ENCODE measurements at places on chromosomes 7 and 10.
A peak's percentile ranks its signal among the peaks of the same experiment; 100 is the strongest.

DNA sequence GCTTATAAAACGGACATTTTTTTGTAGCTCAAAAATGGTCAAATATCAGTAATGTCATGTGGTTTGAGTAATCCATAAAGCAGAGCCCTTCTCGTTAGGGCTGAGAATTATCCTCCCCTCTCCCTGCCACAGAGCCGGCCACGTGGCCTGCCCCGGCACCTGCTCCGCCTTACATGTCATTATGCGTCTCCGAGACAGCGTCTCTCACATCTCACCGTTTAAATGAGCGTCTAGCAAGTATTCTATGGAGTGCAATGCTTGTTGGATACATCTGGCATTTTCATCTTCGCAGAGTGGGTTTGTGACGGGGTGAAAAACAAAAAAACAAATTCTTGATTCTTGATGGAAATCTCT is 86.1 kb downstream of the CUX1 start:
- no peak for DNase-seq

DNA sequence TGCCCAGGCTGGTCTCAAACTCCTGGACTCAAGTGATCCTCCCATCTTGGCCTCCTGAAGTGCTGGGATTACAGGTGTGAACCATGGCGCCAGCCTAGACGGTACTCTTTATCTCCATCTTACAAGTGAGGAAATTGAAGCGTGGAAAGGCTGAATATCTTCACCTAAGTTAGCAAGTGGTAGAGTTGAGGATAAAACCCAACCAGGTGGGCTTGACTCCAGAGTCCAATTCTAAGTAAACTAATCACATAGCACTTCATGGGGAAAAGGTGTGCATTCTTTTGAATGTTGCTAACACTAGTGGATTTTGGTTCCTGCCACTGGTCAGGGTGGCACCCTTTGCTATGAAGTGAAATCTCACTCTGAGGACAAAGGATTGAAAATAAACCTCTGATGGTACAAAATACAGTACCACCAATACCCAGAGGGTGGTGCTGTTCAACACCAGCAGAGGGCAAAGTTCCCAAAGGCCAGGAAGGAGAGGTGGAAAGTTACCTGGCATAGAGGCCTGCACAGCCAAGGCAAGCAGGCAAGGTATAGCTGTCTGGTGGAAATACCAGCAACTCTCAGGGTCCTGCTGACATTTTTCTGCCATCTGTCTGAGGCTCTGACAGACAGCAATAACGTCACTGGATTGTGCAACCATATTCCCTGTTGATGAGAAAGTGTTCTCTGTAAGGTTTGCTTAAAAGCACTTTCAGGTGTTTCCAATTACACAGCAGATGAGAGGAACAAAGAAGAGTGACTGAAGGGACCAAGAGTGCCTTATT is 17.6 kb downstream of the ZDHHC16 start:
- DNase-seq, result peak; percentile 10

DNA sequence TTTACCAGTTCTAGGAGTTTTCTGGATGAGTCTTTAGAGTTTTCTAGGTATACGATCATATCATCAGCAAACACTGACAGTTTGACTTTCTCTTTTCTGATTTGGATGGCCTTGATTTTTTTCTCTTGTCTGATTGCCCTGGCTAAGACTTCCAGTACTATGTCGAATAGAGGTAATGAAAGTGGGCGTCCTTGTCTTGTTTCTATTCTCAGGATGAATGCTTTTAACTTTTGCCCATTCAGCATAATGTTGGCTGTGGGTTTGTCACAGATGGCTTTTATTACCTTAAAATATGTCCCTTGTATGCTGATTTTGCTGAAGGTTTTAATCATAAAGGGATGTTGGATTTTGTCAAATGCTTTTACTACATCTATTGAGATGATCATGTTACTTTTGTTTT is 223.2 kb upstream of the COBL start:
- DNase-seq, result no peak

- DNase-seq, result no peak
Measured at GRCh38 chr10:30775779-30776591, 146.4 kb upstream of the LYZL2 start.

DNA sequence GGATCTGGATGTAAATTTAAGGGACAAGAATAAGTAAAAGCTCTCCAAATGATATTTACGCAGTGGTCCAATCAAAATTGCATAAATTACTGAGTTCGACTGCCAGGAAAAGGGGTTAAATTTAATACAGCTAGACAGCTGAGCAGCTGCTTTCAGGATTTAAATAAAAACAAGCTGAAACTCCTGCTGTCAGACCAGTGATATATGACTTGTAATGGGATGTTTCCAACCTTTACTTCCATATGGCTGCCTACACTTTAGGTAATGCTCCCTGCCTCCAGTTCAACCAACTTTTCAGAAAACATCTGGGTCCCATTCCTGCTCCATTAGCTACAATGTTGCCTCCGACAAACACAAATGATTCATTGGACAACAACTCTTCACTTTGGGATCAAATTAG is 326.3 kb upstream of the DGKB start:
- DNase-seq, result no peak

GRCh38 chr10:119438717-119439116 is 103.8 kb downstream of the RGS10 start:
- DNase-seq, result no peak

- no peak for DNase-seq
Measured at GRCh38 chr7:7294911-7295310, 112.6 kb downstream of the C1GALT1 start.

- no peak for DNase-seq
Measured at GRCh38 chr7:92761391-92762097, 74.8 kb downstream of the CDK6 start.

- DNase-seq, result no peak
Measured at GRCh38 chr10:18279173-18279572, 138.9 kb downstream of the CACNB2 start.

DNA sequence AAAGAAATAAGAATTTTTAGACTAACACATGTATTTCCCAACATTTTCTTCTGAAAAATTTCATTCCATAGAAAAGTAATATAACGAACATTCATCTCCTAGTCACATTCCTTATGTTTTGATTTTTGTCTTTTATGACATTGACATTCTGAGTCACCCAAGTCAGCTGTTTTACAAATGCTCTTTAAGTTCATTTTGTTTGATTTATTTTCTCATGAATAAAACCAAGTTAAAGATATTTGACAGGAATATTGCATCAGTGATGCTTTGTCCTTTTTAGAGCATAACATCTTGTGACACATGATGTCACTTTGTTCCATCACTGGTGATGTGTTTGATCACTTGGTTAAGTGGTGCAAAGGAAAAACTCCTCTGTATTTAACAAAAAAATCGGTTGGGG is 48.4 kb downstream of the HGF start:
- DNase-seq, result no peak

- DNase-seq, result no peak
Measured at GRCh38 chr10:66405566-66405965, 520.3 kb upstream of the LRRTM3 start.

DNA sequence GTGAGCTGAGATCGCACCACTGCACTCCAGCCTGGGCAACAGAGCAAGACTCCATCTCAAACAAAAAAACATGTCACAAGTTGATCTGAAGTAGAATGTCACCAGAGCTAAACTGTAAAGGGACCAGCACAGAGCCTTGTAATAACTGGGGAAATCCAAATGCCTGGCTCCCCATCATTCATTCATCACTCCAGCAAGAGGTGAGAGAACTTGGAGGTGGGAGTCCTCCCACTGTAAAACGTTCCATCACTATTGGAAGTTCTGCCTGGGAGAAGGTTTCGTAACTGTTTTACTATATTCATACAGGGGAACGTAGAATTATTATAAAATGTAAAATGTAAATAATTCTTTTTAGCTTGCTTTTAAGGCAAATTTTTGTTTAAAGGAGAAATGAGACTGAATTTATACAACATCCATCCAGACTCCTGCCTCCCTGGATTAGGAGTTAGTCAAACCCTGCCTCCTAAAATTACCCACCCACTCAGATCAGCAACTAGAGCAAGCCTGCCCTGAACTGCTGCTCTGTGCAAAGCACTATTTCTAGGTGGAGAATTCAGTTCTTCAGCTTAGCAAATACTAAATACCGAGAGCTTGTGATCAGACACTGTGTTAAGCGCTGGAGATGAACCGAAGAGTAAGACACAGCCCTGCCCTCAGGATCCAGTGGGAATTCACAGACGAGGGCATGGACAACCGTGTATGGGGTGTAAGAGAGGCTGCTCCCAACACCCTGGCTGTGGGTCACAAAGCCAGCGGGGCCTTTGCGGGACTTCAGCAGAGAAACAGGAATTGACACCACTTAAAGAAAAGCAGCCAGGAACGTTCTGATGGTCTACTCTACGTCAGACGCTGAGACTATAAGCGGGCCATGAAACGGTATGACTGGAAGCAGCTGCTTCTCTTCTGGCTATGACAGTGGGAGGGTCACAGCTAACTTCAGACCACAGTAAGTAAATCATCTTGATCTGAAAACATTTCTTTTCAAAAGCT is 208.3 kb downstream of the ZMYND11 start:
- no peak for DNase-seq

DNA sequence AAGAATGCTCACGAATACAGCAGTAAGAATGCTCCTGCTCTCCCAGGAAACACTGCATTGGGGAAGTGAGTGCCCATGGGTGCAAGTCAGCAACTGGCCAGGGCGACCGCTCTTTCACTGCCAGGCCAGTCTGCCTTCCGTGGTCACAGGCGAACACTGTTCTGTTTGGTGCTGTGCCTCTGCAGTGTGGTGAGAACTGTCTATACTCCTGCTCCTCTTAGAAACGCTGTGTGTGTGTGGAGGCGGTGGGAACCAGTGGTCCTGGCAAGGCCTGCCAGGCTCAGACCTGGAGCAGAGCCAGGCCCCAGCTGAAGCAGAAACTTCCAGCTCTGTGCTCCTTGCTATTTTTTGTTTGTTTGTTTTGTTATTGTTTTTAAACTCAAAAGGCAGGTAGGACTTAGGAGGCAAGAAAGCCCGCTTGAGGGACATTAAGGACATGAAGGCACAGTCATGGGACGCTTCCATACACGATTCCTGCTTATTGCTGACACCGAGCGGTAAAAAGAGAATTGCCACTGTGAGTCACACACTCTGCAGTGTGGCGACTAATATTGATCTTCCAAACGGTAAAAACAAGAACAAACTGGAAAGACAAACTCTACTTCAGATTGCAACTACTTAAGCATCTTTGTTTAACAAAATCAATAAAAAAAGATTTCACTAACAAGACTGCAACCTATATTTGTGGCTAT is 430.8 kb downstream of the DNAJB6 start:
- DNase-seq, result no peak

GRCh38 chr7:23268746-23269145 is 22.2 kb downstream of the GPNMB start:
- no peak for DNase-seq

DNA sequence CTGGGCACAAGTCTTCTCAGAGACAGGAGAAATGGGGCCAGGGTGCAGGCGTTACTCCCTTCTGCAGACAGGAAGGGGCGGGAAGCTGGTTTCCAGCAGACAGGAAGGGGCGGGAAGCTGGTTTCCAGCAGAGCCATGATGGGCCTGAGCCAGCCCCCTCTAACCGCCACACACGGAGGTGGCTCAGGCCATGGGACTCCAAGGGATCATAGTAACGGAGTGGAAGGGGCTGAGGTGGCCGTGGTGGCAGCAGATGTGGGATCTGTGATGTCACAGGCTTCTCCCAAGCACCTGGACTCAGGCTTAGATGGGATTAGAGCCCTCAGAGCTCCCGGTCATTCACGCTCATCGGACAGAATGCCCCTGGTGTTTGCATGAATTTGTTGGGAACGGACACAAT is 177.8 kb downstream of the USP6NL start:
- no peak for DNase-seq

DNA sequence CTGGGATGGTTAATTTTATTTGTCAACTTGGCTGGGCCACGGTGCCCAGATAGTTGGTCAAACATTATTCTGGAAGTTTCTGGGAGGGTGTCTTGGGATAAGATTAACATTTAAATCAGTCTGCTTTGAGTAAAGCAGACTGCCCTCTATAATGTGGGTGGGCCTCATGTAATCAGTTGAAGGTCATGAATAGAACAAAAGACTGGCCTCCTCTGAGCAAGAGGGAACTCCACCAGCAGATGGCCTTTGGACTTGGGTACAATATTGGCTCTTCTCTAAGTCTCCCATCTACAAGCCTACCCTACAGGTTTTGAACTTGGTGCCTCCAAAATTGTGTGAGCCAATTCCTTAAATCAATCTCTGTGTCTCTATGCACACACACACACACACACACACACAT is 61.8 kb downstream of the PLXNA4 start:
- DNase-seq, result no peak

DNA sequence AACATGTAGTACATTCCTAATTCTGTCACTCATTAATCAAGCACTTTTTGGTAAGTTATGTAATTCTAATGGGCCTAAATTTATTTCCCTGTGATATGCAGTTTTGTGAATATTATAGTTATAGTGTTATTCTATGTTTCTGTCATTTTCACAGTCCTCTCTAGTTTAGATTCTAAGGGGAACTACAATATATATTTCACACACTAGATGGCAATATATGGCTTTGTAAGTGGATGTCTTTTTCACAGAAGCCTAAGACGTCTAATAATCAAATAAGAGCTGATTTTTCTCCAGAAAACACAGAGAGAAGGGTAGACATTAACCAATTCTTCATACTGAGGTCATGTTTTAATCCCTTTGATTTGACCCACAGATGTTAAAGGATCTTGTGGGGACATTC is 18.0 kb downstream of the RNLS start:
- DNase-seq, result no peak

DNA sequence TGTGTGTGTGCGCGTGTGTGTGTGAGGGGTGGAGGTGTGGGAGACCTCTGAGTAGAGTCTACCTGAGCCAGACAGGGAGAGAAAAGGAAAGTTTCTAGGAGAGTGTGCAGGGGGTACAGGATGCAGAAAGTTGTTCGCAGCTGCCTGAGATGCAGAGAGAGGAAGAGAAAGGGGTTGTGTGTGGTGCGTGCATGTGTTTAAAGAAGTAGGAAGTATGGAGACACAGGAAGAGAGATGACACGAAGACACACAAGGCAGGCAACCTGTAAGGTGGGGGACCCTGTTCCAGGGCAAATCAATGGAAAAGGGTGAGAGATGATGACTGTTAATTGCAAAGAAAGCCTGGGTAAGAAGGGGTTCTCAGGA is 52.2 kb downstream of the C10orf105 start:
- DNase-seq, result no peak

DNA sequence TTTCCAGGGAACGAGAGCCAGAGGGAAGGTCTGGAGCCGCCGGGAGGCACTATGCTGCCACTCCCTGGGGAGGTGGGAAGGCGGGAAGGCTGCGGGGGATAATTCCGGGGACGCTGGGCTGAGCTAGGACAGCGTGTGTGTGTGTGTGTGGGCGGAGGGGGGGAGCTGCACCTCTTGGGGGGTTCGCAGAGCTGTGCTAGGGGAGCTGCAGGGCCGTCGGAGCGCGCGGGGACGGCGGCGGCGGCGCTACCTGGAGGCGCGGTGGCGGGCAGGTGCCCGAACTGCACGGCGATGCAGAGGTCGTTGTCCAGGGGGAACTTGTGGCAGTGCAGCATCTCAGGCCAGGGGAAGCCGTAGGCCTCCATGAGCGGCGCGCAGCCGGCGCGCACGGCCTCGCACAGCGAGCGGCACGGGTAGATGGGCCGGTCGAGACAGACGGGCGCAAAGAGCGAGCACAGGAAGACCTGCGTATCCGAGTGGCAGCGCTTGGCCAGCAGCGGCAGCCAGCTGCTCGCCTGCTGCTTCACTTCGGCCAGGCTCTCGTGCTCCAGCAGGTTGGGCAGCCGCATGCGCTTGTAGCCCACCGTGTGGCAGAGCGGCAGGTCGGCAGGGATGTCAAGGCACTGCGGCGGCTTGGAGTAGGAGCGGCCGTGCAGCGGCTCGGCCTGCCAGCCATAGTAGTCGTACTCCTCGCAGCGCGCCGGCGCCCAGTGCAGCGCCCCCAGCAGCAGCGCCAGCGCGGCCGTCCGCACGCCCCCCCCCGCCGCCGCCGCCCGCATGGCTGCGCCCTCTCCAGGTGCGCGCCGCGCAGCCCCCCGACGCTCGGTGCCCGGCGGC is 526 bp downstream of the SFRP5 start:
- DNase-seq, result no peak
